ENCODE measurements at places on chromosomes 4 and X.

GRCh38 chr4:185847352-185848097 is 35.5 kb upstream of the SORBS2 start:
- DNase-seq: no peak

DNA sequence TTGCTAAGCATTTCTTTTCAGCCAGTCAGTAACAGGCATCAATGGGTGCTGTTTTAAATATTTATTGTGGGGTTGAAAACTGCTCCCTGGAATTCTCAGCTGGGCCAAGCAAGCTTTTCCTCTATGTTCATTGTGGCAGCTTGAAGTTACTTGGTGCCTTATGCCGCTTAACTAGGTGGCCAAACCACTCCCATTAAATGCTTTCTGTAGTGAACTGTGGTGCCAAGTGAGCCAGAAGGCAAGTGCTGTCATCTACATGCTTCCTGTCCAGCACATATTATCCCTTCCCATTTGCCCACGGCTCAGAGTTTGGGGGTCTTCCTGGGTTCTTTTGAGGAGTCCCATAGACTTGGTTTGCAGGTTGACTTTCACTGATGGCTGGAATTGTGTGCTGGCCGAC is 64.8 kb downstream of the TAB3 start:
- DNase-seq: no peak

DNA sequence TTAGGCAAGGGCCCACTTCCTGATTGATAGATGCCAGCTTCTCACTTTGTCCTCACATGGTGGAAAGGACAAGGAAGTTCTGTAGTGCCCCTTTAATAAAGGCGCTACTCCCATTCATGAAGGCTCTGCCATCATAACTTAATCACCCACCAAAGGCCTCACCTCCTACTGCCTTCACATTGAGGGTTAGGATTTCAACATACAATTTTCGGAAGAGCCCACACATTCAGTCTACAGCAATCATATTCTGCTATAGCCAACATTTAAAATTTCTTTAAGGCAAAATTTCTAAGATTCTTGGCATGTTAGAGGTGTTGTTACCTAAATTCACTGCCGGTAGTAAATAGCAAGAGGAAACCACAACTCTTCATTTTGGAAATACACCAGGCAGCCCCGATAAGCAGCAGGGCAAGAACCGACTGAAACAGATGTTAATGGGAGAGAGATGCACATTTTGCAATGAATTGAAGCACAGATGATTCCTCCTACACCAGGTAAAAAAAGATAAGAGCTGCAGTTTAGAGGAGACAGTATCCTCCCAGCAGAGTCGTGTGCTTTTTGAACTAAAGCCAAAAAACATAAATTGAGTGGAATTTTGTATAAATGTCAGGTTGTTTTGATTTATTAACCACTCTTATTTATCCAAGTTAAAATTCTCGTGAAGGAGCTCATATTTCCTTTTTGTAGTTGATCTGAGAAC is 594.9 kb downstream of the KCTD8 start:
- DNase-seq: no peak

GRCh38 chr4:187504974-187505797 is 490.4 kb upstream of the ZFP42 start:
- DNase-seq: no peak

GRCh38 chrX:138026211-138026610 is 460.3 kb downstream of the ZIC3 start:
- no peak for DNase-seq

DNA sequence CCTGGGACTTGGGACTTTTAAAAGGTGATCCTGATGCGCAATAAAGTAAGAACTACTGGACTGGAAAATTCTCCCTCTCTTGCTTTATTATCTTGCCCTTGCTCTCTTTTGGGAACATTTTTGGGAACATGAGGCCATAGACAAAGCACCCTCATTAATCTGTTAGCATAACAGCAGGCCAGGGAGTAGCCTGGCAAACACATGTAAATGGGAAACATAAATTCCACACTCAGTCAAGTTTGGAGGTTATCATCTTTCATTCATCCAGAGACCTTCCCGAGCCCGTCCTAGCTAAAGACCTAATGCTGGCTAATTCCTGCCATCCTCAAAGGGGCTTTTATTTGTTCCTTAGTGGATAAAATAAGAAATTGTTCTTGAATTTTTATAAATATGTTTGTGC is 162.8 kb upstream of the ARX start:
- no peak for DNase-seq

- DNase-seq: no peak
Observed at GRCh38 chr4:25075851-25076250, 45.1 kb upstream of the LGI2 start.

DNA sequence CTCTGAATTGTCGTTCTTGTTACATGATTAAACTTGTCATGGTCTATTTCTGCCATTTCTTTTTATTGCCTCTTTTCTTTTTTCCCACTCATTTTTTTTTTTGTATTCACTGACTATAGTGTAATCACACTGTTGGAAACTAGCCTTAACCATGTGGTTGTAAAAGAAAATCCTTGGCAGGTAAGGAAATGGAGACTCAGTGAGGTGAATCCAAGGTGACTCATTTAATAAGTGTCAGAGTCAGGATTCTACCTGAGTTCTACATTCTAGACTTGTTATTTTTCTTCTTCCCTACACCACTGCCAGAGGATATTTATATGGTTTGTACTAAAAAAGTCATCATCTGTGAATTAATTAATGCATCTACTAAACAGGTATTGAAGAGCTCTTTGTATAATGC is 152.2 kb downstream of the CBLL2 start:
- no peak for DNase-seq
